ENCODE measurements at places on chromosomes 11 and 22.

DNA sequence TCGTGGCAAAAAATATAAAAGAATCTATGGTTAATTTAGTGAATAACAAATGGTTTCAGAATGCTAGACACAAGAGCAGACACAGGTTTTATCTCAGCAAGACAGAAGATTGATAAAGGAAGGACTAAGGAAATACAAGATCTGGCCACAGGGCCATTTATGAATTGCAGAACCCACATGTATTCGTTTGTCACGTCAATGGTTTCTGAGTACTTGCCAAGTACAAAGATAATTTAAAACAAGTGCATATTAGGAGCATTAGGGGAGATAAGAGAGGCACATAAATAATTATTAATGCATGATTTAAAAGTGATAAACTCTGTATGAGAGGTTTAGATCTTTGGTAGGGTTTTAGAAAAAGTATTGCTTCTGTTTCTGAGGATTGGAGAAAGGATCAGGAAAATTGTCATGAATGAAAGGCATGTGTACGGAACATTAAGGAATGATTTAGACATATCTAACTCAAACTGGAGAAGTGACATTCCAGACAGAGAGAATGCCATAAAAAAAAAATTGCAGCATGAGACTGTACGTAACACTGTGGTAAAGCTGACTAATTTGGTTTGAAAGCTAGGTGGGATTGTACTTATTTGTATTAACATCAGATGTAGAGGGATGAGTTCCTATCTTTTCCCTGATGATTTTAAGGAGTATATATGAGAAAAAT, 727.1 kb downstream of the NELL1 start:
- no peak for DNase-seq

- DNase-seq: no peak
Observed at GRCh38 chr22:34390400-34390799, 470.1 kb upstream of the LARGE1 start.

DNA sequence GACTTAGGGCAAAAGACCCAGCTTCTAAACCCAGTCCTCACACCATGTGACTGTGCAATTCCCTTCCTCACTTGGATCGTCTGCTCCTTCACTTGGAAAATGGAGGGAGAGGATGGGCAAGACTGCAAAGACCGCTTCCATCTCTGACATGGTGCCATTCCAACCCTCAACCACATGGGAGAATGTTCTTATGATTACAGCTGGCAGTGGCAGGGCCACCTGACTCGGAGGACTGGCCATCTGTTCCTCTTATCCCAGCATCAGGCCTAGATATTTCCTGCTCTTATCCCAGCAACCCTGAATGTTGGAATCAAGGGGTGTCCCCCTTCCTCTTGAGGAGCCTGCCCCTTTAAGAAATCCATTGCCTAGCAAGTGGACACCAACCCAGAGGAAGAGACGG, 15.4 kb downstream of the DSCAML1 start:
- DNase-seq: no peak

GRCh38 chr11:128522055-128522942, 65.1 kb downstream of the ETS1 start:
- peak; percentile 78 for DNase-seq

GRCh38 chr11:60905551-60906113, 753 bp downstream of the PRPF19 start:
- DNase-seq: no peak

DNA sequence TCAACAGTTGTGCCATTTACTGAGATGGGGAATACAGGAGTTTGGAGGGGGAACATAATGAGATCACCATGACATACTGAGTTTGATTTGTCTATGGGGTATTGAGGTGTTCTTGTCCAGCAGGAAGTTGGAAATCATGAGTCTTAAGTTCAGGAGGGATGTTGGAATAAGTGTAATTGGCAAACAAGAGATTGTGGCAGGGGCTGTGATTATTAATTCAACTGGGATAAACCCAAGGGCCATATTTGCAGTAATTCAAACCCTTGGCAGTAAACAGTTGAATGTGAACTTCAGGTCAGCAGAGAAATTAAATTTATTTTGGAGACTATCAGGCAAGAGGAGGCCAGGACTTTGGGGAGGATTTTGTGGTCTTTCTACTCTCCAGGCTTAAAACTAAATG, 33.4 kb downstream of the ADM start:
- DNase-seq: no peak

- DNase-seq: no peak
Observed at GRCh38 chr11:75496305-75496752, 29.4 kb downstream of the GDPD5 start.

- no peak for DNase-seq
Observed at GRCh38 chr11:9739123-9739900, 75.4 kb downstream of the SWAP70 start.

- no peak for DNase-seq
Observed at GRCh38 chr11:101913656-101914055, 1.2 kb upstream of the CEP126 start.

- DNase-seq: no peak
Observed at GRCh38 chr11:4641501-4641900, 2.3 kb upstream of the OR51E1 start.

DNA sequence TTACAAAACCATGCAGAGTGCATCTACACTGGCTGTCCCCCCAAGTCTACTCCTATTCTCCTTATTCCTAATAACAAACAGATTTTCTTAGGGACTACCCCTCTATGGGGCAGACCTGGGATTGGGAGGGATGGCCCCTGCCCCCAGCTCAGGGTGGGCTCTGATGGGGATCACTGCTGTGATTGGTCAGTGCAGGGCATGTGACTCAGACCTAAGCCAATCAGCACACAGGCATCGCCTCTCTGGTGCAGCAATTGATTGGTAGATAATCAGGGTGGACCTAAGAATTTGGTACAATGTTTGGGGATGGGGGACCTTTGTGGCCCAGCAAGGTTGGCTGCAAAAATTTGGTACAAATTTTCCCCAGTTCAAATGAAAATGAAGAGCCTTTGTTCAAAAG, 57.2 kb upstream of the SHANK2 start:
- no peak for DNase-seq

DNA sequence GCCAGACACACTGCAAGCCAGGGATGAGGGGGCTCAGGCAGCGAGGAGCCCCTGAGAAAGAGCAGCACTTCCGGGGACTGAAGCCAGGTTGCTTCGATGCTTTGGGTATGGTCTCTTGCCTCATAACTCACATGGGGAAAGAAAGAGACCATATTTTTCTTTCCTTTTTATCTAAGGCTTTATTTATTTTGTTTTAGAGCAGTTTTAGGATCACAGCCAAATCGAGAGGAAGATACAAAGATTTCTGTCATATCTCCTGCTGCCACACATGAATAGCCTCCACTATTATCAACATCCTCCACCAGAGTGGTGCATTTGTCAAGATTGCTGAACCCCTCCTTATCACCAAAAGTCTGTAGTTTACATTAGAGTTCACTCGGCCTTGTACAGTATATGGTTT, 24.3 kb upstream of the ADSL start:
- DNase-seq: no peak

DNA sequence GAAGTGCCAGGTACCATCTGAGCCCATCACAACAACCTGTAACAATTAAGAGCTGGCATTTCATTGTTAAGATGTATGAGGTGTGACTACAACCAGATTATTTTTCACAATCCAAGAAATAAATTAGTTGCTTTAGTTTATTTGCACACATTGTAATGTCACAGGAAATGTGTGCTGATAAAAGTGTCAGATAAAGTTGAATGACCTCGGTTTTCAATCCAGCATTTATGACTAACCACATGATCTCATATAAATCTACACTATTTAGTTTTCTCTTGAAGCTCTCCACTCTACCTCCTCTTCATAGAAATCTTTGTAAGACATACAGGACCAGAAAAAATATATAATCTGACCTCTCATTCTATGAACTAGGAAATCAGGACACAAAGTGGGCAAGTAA, 166.2 kb downstream of the PGR start:
- DNase-seq: no peak

DNA sequence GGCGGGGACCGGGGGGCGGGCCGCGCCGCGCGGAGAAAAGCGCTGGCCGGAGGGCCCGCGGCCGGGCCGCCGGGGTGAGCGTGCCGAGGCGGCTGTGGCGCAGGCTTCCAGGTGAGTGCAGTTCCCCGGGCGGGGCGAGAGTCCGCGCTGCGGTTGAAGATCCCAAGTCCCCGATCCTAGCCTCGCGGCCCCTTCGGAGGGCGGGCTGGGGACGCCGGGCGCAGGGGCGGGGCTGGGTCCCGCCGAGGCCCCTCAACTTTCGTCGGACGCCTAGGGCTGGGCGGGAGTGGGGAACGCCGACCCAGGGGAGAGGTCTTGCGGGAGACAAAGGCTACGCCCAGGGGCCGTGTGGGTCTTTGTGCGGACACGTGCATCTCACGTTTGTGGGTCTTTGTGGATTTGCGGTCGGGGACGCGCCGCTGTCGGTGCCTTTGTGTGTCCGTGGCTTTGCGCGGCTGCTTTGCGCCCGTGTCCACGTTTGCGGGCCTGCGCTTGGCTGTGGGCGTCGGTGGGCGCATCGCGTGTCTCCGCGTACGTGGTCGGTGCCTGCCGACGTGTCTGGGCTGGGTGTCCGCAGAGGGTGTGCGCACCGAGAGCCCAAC, at the start of gene TSKU:
TSKU (plus strand) TSS at position 63 of the 602 bp plus-strand sequence. CDS start 12,261 bp downstream, outside the sequence.
- no peak for DNase-seq

GRCh38 chr11:12693094-12693478, 18.9 kb downstream of the TEAD1 start:
- no peak for DNase-seq

GRCh38 chr11:113277907-113278306, 36.5 kb upstream of the TTC12 start:
- no peak for DNase-seq

GRCh38 chr11:35994421-35994820, 50.6 kb downstream of the LDLRAD3 start:
- no peak for DNase-seq

DNA sequence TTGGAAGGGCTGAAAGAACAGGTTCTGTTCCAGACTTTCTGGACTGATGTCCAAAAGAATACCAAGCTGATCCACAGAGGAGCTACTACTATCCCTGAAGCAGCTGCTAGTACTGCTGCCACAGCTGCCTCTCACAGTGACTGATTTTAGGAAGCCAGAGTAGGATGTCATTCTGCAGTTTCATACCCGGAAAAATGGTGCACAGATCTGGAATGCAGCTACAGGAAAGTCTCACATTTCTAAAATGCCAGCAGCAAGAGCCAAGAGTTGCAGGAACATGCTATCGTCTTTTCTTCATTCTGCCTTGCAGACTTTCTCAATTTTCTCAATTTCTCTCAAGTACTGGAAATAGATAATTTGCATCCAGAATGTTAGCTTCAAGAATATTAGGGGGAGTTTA, 19.4 kb upstream of the CCDC179 start:
- DNase-seq: no peak

DNA sequence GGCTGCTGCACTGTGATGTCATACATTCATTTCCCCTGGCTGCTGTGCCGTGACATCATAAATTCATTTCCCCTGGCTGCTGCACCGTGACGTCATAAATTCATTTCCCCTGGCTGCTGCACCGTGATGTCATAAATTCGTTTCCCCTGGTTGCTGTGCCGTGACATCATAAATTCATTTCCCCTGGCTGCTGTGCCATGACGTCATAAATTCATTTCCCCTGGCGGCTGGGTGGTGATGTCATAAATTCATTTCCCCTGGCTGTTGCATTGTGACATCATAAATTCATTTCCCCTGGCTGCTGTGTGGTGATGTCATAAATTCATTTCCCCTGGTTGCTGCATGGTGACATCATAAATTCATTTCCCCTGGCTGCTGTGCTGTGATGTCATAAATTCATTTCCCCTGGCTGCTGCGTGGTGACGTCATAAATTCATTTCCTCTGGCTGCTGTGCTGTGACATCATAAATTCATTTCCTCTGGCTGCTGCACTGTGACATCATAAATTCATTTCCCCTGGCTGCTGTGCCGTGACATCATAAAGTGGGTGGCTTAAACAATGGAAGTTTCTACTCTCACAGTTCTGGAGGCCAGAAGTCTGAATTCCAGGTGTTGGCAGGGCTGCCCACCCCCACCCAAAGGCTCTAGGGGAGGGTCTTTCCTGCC, 301.1 kb downstream of the SHANK2 start:
- no peak for DNase-seq

DNA sequence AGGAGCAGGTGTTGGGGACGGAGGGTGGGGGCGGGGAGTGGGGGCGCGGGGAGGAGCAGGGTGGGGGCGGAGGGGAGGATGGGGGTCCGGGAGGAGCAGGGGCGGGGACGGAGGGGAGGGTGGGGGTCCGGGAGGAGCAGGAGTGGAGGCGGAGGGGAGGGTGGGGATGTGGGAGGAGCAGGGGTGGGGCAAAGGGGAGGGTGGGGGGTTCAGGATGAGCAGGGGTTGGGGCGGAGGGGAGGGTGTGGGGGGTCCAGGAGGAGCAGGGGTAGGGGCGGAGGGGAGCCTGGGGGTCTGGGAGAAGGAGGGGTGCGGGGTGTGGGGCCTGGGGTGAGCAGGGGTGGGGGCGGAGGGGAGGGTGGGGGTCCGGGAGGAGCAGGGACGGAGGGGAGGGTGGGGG, 17.1 kb downstream of the CRELD2 start:
- DNase-seq: no peak

GRCh38 chr11:102552020-102552419, 21.5 kb upstream of the MMP7 start:
- DNase-seq: no peak

- no peak for DNase-seq
Observed at GRCh38 chr11:65645710-65646109, 7.8 kb downstream of the SIPA1 start.

DNA sequence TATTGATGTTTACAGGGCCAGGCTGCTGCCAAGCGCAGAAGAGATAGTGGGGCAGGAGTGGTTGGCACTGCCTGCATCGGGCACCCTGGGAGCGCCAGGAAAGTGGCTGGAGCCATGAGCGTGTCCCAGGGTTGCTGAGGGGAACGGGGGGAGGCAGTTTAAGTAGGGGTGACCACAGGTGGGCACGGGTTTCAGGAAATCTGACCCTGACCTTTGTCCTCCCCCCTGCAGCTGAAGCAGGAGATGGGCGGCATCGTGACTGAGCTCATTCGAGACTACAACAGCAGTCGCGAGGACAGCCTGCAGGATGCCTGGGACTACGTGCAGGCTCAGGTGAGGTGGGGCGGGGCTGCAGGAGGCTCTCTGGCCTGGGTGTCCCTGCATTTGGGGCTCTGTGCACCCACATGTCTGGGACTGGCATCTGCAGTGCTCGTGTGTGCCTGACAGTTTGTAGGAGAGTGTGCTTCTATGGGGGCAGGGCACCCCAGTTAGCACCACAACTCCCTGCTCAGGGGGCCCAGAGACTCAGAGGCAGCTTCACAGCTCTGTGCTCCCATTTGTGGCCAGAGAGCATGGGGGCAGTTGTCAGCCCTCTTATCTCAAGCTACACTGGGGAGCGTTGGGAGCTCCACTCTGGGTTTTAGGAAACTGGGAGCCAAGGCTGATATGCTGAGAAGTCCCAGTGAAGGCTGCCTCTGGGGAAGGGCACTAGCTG, 49.7 kb downstream of the CD82 start:
- DNase-seq: no peak
